ENCODE measurements at places on chromosomes 6 and 20. TPM values are rescaled to one million over a fixed set of nuclear protein-coding genes. Genes with fewer than 3 reads are reported as not detected.
A peak's percentile ranks its signal among the peaks of the same experiment; 100 is the strongest.

The EHMT2 gene
- 25.6 TPM for total RNA-seq

The RAD21L1 gene
- not detected for total RNA-seq

The CTAGE9 gene
- total RNA-seq: not detected

The PPP1R14C gene
- total RNA-seq: 18.3 TPM

The ECT2L gene
- 0.10 TPM for total RNA-seq

DNA sequence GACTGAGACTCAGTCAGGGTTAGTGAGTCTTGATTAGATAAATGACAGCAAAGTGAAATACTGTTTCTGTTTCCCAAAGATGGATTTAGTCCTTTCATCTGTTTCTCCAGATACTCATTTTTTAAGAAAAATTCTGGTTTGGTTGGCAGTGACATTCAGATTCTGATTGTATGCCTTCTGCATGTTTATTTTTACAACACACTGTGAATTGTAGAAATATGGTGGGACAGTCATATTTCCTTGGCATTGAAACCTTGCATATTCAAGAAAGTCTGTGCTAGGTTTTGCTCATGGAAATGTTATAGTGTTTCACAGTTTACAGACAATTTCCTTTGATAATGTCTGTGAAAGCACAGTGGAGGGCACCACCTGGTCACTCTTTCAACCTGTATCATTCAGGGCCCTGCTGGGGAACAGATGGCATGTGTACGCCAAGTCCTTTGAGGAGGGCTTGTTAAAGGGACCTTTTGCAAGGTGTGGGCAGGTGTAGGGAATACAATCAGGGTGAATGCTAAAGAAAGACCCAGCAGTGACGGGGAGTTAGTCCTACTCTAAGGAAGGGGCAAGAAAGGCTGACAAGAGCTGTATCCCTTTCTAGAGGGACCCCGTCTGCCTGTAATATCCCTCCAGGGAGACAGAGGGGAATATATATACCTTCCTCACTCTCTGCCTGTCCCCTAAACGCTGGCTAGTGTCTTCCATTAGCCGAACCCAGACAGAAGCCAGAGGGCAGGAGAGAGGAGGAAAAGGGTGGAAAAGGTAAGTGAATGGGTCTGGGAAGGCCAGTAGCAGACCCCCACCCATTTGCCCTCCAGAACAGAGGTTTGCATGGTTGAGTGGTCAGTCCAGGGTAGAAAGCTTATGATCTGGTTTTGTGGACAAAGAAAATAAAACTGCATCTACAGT, 10.2 kb downstream of the PLCB4 start:
- no peak for DNase-seq

DNA sequence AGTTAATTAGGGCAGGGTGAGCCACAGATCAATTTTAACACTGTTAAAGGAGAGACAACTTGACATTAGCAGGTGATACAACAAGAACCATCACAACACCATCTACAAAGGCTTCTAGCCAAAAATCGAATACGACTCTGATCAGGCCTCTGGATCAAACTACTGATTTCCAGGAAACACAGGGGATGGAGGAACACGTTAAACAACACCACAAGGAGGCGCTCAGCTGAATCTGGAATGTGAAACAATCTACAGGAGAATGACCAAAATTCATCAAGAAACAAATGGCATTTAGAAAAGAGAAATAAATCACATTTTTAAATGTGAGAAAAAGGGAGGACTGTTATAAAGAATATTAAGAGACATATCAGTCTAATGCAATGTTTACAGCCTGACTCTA, 13.5 kb upstream of the MAFB start:
- no peak for DNase-seq

DNA sequence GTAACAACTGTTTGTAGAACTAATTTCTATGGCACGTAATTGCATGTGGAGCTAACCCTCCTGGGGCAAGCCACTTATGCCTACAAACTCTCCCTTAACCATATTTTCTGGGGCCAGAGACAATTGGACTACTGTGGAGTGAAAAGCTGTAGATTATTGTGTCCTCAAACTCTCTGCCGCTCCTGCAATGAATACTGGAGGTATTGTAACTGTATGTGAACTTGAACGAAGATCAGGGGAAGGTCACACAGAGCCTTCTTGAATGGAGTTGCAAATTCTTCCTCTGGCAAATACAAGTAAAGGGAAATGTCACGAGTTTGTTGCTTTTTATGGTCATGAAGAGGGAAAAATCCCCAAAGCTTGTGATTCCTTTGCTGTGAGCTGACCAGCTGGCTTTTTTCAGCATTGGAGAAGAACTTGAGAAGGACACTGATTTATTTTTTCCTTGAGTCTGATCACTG, 18.2 kb downstream of the AKAP12 start:
- DNase-seq: peak; percentile 91

DNA sequence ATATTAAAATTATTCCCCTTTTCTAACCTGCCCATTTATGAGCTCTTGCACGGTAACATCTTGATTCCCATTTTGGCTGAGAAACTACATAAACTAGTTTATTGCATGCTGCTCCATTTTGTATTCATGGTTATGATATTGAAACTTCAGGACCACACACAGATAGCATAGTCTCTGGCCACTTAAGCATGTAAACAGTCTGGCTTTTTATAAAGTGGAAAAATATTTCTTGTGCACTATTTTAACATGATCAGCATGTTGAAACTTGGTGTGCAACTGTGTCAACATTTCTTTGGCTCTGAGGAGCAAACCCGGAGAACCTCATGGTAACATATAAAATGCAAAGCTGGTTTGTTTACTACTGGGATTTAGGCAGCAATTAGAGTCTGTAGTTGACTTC, 70.7 kb downstream of the SLX4IP start:
- DNase-seq: peak; percentile 75

DNA sequence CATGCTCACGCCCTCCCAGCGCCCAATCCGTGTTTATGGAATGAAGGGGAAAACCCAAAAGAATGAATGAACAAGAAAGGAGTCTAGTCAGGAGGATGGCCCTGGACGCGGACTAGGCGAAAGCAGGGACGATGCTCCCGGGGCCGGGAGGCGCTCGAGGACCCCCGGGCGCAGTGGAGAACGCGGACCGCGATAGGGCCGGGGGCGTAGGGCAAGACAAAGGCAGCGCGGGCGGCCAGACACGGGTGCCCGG, 758 bp downstream of the GCLC start:
- DNase-seq: no peak

DNA sequence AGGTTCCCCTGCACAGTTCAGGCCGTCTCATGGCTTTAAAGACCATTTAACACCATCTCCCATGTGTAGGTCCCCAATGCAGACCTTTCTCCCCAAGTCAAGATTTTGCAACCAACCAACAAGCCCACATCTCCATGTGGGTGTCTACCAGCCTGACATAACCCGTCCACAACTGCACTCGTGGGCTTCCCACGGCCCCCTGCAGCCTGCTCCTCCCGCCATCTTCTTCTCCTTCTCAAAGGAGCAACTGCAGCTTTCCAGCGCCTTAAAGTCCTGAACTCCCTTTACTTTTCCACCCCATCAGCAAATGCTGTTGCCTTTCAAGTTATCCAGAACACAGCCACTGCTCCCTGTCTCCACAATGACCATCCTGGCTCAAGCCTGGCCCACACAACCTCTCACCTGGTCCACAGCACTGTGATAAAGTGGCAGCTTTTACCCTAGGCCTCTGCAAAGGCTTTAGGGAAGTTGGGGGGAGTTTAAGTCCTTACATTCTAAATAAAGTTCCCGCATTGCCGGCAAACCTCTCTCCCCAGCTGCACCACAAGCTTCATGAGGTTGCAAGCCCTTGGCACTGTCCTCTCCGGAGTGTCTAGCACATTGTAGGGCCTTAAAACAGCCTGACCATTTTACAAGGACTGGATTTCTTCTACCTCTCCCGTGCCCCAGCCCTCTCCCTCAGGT, 140.5 kb downstream of the PREX1 start:
- no peak for DNase-seq

DNA sequence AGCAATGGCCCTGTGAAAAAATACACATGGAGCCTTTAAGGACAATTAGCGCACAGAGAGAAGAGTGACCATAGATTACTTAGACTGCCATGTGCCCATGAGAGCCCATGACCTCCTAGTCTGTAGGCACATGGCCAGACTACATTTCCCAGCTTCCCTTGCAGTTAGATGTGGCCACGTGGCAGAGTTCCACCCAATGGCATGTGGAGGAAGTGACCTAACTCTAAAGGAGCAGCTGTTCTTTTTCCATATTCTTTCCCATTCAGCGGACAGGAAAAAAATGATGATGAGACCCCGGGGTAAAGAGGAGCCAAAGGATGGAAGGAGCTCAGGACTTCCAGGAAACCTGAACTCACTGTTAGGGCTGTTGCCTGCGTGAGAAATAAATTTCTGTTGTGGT, 116.6 kb downstream of the CBLN4 start:
- DNase-seq: no peak

GRCh38 chr20:51654060-51654459, 111.5 kb upstream of the NFATC2 start:
- no peak for DNase-seq

DNA sequence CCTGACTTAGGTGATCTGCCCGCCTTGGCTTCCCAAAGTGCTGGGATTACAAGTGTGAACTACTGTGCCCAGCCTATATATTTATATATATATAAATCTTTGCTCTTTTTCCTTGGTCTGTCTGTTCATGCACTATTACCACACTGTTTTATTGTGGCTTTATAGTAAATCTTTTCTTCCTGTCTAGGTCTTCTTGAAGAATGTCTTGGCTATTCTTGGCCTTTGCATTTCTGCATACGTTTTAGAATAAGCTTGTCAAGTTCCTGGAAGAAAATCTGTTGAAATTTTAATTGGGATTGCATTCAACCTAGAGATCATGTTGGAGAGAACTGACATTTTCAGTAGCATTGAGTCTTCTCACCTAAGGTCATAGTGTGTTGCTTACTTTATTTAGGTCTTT, 37.1 kb downstream of the MYO6 start:
- no peak for DNase-seq

- DNase-seq: no peak
Observed at GRCh38 chr6:157893238-157893637, 70.2 kb downstream of the SNX9 start.

DNA sequence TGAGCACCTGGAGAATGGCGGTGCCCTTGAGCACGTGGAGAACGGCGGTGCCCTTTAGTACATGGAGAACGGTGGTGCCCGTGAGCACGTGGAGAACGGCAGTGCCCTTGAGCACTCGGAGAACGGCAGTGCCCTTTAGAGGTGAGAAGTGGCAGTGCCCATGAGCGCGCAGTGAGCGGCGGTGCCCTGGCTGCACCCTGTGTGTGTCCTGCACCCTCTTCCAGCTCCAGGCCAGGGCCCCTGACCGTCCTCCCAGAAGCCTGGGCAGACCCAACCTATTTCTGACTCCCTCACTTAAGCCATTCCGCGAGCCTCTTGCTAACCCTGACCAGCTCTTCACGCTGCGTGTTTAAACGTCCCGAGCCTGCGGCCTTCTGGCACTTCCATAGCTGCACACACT, 151.3 kb downstream of the DLL1 start:
- DNase-seq: no peak

DNA sequence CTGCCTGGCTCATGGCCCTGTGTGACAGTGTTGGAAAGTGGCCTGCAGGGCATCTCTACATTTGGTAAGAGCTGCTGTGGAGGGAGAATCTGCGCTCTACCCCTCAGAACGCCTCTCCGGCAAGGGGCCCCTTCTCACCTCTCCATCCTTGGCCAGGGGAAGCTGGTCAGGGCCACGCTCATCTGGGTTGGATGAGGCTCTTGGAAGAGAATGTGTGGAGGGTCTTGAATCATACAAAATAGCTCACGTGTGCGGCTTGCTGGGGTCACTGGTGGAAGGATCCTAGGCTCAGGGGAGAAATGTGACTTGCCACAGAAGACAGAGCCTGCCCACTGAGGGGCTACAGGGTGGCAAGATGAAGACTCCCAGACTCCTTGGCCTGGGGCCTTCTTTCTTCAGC, 105.0 kb downstream of the SCML4 start:
- DNase-seq: no peak

GRCh38 chr6:76448109-76448508, 375.6 kb upstream of the IMPG1 start:
- no peak for DNase-seq

DNA sequence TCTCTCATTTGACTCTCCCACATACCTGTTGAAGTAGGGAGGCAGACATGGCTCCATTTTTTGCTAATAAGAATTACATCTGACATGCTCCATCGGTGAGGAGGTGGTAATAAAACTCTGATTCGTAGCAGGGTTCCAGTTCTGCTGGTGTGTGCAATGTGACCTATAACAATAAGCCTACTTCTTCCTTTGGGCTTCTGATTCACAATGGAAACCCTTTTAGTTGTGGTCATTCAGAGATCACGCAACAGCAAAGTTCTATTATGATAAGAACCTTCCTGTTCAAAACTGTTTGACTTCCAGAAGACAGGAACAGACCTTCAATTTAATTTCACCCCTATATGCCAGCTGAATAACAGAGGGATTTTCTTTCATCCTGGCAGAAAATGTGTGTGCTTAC, 31.4 kb upstream of the GSTA4 start:
- DNase-seq: no peak

GRCh38 chr20:47964149-47964548, 178.9 kb upstream of the SULF2 start:
- no peak for DNase-seq

DNA sequence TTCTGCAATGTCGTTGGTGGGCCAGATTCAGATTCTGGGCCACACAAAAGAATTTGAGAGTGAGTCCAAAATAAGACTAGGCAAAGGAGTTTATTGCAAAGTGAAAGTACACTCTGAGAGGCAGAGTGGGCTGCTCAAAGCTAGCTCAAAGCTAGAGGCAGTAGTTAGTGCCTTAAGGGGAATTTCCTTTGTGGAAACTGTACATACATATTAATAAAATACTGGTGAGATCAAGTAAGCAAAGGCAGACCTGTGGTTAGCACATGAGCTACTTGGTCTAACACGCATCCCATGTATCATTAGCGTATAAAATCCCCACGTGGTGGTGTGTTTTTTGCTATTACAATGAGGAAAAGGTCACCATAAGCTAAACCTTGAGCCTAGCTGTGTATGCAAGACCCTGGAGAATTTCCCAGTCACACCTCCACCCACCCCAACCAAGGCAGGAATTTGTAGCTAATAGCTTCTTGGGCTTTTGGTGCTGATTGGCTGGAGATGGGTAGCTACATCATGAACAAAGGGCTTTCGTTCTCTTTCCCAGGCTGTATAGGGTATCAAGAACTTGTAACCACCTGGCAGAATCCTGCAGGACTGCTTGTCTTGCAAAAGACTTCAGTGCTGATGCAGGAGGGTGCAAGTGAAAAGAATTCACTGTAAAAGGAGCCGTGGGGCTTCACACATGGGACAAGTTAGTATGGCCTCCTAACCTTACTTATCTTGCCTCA, 14.7 kb upstream of the TRIM26 start:
- no peak for DNase-seq

DNA sequence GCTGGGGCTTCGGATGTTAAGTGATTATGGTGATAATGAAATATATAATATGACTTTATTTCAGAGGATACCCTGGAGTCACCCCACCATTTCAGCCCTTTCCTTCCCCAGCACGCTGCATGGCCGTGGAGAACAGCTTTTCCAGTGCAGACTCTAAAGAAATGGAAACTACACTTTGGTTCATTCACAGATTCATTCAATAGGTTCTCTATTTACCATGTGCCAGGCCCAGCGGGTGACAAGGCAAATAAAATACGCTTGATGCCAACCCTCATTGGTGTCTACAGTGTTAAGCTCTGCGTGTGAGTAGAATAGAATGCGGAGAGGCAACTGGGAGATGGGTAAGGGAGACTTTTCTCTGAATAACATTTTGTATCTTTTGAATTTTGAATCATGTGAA, 89.7 kb downstream of the TCP11 start:
- no peak for DNase-seq

- DNase-seq: no peak
Observed at GRCh38 chr20:25723975-25724374, 27.3 kb upstream of the ZNF337 start.
